ENCODE measurements at places on chromosomes 1 and 21.

DNA sequence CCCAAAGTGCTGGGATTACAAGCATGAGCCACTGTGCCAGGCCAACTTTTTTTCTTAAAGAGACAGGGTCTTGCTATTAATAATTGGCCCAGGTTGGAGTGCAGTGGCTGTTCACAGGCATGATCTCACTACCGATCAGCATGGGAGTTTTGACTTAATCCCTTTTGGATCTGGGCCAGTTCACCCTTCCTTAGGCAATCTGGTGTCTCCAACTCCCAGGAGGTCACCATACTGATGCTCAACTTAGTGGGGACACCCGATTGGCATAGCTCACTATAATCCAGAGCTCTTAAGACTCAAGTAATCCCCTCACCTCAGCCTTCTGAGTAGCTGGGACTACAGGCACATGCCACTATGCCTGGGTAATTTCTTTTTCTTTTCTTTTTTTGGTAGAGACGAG, 64.2 kb upstream of the SCYL3 start:
- no peak for DNase-seq

DNA sequence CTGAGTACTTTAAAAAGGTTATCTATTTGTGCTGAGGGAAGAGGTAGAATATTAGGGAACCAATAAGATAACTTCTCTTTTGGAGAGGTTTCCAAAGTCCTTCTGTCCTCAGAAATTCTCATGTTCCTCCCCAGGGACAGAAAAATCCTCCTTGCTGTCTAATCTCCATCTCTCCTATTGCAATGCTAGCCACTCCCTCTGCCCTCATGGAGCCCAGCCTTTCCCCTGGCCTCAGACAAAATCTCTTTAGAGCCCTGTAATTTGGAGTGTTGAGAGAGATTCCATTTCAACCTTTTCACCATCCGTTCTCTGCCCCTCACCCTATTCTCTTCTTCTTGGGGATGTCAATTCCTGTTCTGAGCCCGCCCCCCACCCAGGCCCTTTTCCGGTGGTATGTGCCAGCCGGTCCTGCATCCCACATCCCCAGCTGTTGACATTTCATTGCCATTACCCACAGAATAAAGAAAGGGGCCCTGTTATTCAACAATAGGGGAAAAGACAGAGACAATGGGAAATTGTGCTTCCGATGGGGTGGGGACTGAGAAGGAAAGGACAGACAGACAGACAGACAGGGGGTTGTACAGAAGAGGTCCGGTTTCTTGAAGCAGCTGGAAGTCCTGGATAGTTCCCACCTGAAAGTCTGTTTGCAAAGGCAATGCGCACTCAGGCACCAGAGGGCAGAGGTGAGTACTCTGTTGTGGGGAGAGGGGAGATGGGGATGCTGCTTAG, at the start of gene HAPLN2:
TSS of gene HAPLN2 (plus strand) at position 563 of the 729 bp plus-strand sequence. CDS start 4,076 bp downstream, outside the sequence.
- DNase-seq = no peak

DNA sequence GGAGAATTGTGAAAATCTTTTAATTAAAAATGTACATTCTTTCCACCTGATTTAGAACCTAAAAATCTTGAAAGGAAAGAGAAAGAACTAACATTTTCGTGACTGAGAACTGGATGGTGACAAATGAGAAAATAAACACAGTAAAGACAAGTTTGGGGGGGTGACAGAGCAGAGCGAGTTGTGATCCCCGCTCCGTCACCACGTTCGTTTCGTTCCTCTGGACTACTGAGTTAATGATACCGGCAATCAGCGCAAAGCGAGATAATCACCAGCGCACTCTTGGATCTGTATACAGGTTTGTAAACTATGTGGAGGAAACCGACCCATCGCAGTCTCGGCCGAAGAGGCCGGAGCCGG, 31.2 kb upstream of the CFAP126 start:
- DNase-seq = no peak

DNA sequence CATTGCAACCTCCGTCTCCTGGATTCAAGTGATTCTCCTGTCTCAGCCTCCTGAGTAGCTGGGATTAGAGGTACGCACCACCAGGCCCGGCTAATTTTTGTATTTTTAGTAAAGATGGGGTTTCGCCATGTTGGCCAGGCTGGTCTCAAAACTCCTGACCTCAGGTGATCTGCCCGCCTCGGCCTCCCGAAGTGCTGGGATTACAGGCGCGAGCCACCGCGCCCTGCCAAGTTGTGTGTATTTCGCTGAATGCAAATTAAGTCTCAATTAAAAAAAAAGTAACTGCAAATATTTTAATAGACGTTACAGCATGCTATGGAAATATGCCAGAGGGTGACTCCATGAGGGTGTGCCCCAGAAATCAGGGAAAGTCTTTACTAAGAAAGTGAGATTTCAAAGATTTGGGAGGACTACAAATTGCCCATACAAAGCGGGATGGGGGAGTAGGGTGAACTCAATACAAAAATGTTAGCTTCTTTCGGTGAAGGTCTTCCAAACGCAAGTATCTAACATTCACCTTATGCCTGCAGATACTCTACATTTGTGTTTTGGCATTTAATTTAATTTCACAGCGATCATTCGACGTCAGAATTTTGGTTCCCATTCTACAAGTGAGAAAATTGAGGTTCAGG, 85.6 kb downstream of the NKAIN1 start:
- DNase-seq = no peak

GRCh38 chr1:211621447-211622198, 42.7 kb upstream of the SLC30A1 start:
- DNase-seq = no peak

DNA sequence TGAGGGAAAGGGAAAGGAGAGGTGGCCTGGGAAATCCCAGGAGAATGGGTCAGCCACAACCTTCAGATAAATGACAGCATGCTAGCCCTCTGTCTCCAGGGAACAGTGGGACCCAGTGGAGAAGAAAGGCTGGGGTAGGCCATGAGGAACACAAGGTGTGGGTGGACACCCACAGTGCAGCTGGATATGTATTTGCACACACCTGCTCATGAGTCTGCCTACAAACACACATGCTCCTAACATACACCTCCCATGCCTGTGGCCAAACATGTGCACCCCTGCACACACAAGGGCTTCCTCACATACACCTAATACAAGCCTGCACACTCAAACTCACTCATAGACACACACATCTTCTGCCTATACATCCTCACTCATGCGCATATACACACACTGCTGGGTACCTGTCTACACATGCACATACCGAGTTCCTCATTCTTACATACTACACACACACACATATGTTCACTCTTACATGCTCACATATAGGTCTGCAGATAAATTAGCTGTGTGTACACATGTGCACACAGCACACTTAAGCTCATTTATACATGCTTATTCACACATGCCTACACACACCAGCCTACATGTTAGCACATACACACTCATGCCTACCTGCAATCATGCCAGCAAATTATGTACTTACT, 3.6 kb downstream of the C1orf216 start:
- DNase-seq = no peak

GRCh38 chr1:116472431-116472961, 98.3 kb downstream of the CD58 start:
- no peak for DNase-seq

DNA sequence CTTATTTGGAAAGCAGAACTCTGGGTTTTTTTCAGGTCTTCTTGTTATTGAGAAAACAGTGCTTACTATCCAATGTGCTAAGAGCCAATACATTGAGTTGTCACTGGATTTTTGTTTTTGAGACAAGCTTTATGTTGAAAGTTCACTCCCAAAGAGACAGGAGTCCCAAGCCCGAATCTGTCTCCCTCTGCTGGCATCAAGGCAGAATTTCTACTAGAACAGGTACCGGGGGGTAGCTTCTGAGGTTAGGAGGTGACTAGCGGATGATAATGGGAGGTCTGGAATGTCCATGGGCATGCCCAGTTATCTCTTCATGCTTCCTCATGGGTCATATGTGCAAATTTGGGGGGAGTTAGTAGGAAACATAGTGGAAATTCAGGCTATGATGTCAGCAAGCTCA, 25.1 kb downstream of the ZNF124 start:
- no peak for DNase-seq

DNA sequence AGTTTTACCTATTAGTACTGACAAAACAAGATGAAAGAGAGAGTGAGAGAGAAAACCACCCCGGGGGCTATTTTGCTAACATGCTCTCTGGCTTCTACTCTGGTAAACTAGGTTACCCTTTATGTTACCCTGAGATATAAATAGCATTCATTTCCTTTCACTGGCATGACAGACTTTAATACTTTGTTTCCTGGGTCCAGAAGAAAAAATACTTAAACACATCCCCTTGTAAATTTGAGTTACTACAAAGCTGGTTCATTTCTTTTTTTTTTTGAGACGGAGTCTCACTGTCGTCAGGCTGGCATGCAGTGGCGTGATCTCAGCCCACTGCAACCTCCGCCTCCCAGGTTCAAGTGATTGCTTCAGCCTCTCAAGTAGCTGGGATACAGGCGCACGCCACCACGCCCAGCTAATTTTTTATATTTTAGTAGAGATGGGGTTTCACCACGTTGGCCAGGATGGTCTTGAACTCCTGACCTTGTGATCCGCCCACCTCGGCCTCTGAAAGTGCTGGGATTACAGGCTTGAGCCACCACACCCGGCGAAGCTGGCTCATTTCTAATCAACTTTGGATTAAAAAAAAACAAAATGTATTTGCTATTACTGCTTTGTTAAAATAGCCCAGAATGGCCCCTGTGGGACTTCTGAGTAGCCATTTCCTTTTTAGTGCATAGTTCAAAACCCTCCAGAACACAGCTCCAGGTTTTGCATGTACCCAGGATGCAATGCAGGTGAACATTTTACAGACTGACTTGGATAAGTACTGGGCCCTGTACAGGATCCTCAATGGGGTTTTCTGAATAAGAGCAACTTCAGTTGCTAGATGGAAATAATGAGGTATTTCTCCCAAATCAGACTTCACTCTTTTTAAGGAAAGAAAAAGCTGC, 20.6 kb downstream of the INPP5B start:
- no peak for DNase-seq

DNA sequence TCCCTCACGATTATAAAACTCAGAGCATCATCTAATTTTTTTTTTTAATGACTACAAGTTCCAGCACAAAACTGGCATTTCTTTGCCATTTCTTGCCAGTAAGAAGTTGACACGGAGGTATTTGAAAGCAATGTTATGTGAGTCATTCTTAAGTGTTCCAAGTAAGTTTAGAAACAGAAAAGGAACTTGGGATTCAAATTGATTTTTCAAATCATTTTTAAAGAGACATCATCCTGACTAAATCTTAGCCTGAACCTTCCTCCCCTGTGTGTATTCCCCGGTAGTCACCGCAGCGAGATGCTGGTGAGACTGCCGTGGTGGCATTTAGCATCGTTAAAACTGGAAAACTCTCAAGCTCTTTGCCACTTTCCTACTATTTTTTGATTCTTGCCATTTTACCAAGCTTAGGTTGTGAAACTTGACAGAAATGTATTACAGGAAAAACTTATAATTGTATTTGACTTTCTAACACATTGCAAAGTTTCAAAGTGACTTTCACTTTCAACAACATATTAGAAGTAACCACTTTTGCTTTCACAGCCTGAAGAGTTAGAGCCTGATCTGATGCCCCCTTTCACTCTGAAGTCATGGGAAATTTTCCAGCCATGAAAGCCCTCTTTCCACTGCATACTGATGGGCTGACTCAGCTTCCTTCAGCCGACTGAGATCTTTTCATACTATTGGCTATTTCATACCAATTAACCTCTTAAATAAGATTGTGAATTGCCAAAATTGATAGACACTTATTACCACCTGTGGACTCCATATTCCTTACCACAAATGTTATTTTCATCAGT, 61.4 kb downstream of the OLFML2B start:
- DNase-seq = no peak

DNA sequence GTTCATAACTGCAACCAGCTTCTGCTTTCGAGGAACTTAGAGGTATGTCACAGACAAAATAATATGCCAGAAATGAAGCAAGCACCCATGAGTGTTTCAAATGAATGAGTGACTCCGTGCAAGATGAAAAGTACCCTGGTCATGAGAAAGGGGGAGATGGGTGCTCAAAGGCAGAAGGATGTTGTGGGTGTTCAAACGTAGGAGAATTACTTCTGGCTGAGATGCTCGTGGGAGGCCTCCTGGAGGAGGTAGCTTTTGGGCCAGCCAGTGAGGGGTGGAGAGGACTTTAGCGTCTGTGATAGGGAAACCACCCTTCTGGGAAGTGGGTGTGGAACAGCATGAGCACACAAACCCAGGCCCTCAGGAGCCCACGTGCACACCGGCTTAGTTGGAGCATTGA, 113.8 kb downstream of the SYF2 start:
- no peak for DNase-seq

GRCh38 chr1:184775329-184775728, 20.7 kb upstream of the EDEM3 start:
- no peak for DNase-seq

DNA sequence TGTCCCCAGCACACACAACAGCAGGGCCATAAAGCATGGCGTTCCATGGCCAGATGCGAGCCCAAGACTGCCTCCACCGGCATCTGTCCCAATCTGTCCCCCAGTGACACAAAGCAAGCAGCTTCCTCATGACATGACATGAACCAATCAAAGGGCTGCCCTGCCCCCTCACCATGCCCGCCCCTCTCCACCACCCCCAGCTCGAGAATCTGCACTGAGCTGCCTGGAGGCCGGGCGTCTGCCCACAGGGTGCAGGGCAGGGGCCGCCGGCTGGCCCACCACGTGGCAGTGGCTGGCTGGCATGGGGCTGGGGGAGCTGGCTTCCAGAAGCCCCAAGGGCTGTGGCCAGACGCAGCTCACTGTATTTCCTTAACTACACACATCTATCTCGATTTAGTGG, 27.8 kb downstream of the WNT9A start:
- DNase-seq = no peak

DNA sequence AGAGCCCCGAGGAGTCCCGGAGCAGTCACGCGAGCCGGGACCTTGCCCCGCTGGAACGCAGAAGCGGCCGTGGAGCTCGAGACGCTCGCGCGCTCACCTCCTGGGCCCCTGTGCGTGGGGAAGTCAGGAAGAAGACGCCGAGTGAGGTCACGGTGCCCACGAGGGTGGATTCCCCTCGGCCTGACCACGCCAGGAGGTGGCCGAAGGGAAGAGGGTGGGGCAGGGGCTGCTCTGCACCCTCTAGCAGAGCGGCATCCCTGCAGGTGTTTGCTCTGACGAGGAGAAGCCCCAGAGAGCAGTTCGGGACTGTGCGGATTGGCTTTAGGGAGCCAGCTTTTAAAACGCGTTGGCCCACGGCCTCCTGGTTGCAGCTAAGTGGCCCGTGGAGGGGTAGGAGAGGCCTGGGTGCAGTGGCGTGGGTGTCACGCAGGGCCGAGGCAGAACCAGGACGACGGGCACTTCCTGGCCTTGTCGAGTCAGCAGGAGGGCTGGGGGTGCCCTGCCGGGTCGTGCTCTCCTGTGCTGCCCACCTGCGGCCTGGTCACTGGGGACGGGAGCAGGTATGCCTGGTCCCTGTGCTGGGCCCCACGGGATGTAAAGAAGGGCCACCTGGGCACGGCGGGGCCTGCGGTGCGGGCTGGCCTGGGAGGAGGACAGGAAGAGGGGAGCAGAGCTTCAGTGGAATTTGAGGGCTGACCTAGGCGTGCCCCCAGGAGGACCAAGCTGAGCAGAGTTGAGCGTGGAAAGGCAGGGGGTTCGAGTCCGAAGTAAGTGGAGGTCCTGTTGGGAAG, 1.0 kb downstream of the PDXK start:
- no peak for DNase-seq

- DNase-seq = no peak
Measured at GRCh38 chr1:82517586-82517985, 716.9 kb downstream of the ADGRL2 start.

GRCh38 chr1:145845144-145845513, 301 bp upstream of the NUDT17 start:
- no peak for DNase-seq

Measured in NCI-H1436 treated with DMSO at 0.1 percent for 48 hours (cell line).